ENCODE measurements at places on chromosomes 7 and 10. TPM values are rescaled to one million over a fixed set of nuclear protein-coding genes. Genes with fewer than 3 reads are reported as not detected.

Gene SLC16A12
- total RNA-seq: 1.2 TPM

Gene WASHC2A
- total RNA-seq: 45.2 TPM

- no peak for DNase-seq
Measured at GRCh38 chr10:33524041-33524440, 189.6 kb upstream of the NRP1 start.

DNA sequence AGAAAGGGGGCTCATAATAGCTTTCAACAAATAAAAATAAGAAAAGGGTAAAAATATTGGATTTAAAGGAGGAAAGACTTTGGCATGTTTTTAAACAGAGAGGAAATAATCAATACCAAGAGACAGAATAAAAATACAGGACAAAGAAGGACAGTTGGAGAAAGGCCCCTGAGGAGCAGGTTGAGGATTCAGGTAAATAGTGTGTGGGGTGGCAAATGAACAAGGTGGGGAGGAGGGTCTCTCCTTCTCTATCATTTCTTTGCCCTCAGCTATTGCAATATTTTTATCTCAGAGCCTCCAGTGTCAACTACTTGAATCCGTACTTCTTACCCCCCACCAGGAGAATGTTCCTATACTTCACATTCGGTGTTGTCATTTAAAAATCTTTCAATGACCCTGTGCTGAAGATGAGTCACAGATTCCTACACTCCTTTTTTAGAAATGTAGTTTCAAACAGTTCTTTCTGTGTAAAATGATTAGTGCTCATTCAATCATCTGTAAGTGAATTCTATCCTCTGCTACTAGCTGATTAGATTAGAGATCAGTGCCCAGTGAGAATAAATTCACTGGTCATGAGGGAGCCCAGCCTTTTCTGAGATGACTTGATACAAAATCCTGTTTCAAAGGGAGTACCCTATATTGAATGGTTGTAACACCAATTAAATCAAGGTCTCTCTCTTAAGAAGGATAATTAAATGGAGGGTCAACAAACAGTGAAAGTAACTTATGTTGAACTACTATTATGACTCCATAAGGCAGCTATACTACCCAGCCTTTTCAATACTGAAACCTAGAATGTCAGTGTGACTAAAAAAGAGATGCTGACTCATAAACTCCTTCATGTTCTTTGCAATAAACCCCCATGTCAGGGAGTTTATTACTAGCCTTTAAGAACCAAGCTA, 50.4 kb upstream of the WNT16 start:
- DNase-seq: no peak

GRCh38 chr7:69338144-69338543, 260.1 kb upstream of the AUTS2 start:
- no peak for DNase-seq

DNA sequence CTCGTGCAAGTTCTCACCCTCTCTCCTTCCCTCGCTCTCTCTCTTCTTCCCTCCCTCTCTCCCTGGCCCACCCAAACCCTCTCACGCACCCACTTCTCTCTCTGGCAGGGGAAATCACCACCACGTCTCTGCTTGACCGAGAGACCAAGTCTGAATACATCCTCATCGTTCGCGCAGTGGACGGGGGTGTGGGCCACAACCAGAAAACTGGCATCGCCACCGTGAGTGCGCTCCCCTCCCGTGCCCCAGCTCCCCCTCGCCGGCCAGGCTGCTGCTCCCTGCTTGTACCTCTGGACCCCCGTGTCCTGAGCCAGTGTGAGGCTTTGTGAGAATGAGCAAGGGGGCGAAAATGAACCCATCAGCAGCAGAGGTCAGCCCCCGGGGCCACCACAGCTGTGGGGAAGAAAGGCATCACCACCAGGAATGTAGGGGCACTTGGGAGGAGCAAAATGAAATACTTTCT, 25.5 kb downstream of the C10orf105 start:
- DNase-seq: no peak
